ENCODE measurements at places on chromosomes 2 and 18.

- DNase-seq = no peak
Measured at GRCh38 chr18:66872277-66872676, 268.4 kb upstream of the CDH19 start.

- no peak for DNase-seq
Measured at GRCh38 chr2:217822296-217823252, 180.2 kb downstream of the TNS1 start.

DNA sequence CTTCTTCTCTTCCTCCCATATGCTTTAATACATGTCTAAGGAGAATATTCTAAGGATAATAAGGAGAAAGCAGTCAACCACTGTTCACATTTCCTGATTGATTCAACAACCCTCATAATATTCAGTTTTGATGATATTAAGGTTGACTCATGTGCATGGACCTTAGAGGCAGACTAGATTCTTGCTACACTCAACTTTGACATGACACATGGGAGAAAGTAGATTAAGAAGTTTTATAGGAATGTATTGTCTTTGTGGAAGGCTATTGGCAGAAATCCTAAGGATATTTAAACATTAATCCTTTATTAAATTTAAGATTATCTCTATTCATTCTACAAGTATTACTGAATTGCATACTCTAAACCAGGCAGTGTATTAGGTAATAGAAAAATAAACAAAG, 309.1 kb upstream of the CYRIA start:
- DNase-seq = no peak

GRCh38 chr2:201127570-201127969, 11.6 kb downstream of the CFLAR start:
- DNase-seq = peak; percentile 33

GRCh38 chr2:108536133-108536780, 2.0 kb downstream of the LIMS1 start:
- no peak for DNase-seq

All from stimulated activated CD4-positive, alpha-beta T cell treated with anti-CD3 and anti-CD28 coated beads, Interleukin-2, amount 100 ng/mL, for 48 hours (primary cell).